ENCODE measurements at places on chromosomes 6 and 20.

DNA sequence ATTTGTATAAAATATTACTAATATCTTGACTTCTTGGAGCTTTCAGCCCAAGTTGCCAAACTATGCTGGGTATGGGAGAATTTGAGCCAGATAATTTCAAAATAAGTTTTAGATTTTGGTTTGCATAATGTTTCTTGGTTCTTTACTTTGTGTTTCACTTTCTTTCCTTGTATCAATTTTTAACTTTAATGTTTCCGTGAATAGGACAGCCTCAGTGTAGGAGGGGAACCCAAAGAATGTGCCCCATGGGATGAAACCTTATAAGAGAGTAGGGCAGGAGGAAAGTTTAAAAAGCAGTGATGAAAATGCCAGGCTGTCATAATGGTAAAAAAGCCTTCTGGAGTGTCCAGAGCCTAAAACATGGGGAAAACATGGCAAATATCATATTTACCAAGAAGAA, 252.4 kb upstream of the IRAK1BP1 start:
- no peak for DNase-seq

DNA sequence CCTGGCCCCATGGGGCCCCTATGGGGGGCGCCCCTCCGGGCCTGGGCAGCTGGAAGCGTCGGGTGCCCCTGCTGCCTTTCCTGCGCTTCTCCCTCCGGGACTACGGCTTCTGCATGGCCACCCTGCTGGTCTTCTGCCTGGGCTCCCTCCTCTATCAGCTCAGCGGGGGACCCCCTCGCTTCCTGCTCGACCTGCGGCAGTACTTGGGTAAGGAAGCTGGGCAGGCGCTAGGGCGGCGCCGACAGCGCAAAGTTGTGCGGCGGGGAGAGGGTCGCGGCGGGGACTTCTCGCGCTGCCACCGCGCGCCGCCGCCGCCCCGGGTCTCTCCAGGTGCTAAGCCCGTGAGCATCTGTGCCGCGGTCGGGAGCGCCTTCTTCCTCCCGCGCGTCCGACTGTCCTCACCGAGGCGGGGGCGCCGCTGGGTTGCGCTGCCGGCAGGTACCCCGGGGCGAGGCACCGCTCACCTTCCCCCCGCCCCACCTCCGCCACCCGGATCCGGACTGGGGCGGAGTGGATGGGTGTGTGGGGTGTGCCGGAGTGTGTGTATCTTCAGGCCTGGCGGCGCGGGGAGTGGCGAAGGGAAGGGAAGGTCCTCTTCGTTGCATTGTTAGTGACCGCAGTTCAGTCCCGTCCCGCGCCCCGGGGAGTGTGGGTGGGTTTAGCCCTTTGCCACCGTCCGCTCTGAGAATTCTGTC, 788 bp downstream of the UST start:
- peak; percentile 66 for DNase-seq

DNA sequence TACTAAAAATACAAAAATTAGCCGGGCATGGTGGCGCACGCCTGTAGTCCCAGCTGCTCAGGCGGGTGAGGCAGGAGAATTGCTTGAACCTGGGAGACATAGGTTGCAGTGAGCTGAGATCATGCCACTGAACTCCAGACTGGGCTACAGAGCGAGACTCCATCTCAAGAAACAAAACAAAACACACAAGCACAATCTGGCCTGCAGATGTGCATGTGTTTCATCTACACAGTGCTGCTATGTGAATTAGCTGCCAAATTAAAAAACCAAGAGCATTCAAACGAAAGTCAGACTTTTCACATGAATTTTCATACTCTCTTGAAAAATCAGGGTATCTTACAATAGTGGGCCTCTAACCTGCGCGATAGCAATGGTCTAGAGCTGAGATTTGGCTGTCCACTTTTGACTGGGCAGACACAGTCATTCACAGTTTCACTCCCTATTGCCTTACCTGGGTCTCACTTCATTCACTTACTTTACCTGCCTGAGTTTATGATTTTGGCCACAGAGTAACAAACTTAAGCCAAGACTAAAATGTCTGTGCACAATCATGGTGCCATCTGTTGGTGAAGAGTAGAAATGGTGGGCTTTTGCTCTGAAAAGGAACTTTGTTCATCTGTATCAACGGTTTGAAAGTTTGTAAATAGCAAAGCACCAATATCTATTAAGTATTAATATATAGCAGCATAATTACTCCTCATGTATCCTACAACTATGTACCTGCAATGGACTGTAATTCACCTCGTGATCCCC, 138.5 kb upstream of the UST start:
- no peak for DNase-seq

DNA sequence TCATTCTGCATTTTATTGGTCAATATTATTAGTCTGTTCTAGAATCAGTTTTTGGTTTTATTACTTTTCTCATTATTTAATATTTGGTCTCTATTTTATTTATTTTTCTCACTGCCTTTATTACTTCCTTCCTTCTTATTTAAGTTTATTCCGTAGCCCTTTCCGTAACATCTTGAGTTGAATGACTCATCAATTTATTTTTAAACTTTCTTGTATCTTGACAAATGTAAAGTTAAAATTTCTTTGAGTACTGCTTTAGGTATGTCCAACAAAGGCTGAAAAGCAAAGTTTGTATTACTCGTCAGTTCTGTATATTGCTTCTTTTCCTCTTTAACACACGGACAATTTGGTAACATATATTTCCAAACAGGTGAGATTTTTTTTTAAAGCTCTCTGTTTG, 192.0 kb downstream of the CD109 start:
- no peak for DNase-seq

- DNase-seq, result no peak
These were observed 65.3 kb downstream of the AIG1 start for GRCh38 chr6:143125864-143126573.

- DNase-seq, result no peak
These were observed 12.1 kb downstream of the COL21A1 start for GRCh38 chr6:56235245-56235644.

DNA sequence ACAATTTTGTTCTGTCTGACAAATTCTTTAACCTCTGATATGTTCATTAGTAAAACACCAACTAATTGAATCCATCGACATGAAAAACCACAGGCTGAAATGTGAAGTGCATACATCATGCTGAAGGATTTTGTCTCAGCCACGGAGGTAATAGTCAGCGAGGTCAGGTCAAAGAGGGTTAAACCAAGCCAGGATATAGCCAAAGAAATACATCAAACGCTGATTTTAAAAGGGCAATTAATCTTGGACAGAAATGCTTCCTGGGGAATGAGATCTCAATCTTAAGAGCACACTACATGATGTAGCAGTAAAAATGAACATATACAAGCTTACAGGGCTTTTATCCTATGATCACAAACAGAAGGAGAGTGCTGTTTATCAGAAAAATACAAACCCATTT, 106.7 kb downstream of the PRDM1 start:
- no peak for DNase-seq

GRCh38 chr20:62754122-62754990, 41.9 kb upstream of the MRGBP start:
- DNase-seq, result no peak

DNA sequence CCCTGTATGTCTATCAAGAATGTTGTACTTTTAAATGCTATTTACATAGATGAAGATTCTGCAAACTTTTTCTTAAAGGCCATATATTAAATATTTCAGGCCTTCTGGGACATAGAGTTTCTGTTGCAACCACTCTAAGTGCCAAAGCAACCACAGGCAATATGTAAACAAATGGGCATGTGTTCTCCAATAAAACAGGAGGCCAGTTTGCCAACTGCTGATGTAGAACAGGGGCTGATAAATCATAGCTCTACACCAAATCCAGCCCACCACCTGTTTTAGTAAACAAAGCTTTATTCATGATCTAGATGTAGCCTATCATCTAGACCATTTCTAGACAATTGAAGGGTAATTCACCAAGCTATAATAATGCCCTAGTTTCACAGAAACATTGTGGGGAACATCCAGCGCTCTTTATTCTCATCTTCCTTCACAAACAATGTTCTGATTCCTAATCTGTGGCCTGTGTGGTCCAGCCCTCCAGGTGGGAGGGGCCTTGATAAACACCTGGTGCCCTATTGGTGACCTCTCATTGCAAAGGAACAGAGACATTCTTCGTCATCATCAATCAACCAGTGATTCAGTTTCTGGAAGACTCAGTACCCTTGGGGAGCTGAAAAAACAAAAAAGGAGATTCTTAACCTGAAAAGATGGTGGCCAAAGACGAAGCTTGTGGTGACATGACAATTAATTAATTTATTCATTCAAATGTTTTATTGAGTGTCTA, 80.2 kb downstream of the PREP start:
- no peak for DNase-seq

DNA sequence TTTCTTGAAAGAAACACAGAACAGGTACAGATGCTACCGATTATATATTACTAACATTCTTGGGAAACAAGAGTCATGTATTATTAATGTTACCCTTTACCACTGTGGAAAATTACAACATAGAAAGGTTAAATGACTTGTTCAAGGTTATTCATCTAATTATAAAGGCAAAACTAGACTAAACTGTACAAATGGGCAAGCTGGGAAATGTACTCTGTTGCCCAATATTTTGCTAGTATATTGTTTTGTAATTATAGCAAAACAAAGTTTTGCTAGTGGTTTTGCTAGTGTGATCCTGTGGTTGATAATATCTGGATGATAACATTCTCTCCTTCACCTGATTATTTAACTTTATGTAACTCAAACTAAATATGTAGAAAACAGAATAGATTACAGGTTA, 96.5 kb downstream of the TINAG start:
- DNase-seq, result no peak

- DNase-seq, result no peak
These were observed 66.5 kb downstream of the BANF2 start for GRCh38 chr20:17766226-17766625.

- DNase-seq, result no peak
These were observed 21.9 kb downstream of the ECT2L start for GRCh38 chr6:138817799-138818198.

DNA sequence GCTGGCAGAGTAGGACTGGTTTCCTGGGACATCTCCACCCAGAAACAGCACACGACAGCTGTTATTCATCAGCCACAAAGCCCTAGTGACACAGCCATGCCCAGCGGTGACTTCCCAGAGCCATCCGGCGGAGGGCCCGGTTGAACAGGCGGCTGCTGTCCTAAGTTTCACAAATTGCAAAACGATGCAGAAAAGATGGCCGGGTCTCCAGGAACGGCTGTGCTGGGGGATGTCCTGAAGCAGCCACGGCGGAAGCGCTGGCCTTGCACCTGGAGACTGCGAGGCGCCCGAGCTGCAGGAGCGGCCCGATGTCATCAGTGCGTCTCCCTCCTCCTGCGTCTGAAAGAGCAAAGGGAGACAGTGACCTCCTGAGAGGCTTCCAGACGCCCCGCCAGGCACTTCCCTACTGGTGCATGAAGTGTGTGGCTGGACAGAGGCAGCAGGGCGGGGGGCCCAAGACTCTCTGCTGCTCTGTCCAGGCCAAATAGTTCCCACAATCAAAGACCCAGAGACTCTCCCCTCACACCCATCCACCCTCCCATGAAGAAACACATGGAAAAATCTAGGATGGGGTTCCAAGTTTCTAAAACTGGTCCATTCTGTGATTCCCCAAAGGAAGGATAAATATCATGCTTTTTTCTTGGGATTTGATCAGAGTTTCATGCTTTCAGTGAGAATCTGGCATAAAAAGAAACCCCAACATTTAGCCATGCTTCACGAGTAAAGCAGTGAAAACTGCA, 44.0 kb downstream of the SSR1 start:
- no peak for DNase-seq

GRCh38 chr20:21102603-21103311, 3.4 kb downstream of the LINC00237 start:
- peak; percentile 27 for DNase-seq

- no peak for DNase-seq
These were observed 48.3 kb upstream of the IPCEF1 start for GRCh38 chr6:154404791-154405400.

GRCh38 chr6:144482142-144482541, 197.0 kb downstream of the UTRN start:
- peak; percentile 78 for DNase-seq

DNA sequence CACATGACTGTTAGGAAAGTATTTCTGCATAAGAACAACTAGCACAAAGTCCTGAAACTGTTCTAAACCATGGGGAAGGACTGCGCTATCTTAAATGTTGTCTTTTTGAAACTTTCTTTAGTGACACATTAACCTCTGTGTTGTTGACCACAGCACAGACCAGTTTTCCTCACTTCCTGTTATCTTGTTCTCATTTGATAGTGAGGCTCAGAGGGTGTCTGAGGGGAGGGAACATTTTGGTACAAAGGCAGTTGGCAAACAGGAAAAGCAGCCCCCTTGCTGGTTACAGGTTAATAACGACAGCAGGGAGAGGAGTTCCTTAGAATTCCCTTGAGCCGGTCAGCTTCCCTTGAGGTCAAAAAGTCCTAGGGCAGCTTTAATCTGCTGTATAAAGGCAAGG, 143.5 kb upstream of the BMP2 start:
- DNase-seq, result no peak

- DNase-seq, result no peak
These were observed 6.4 kb downstream of the MYLK4 start for GRCh38 chr6:2744209-2744771.

DNA sequence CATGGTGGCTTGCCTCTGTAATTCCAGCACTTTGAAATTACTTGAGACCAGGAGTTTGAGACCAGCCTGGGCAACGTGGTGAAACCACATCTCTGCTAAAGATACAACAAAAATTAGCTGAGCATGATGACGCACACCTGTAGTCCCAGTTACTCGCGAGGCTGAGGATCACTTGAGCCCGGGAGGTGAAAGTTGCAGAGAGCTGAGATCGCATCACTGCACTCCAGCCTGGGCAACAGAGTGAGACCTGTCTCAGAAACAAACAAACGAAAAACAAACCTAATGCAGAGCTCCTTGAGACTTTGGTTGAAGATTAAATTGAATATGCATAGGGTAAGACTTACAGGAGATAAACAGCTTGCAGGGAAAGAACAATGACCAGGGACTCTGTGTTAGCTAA, 80.8 kb downstream of the SCAF8 start:
- no peak for DNase-seq

- DNase-seq, result no peak
These were observed 20.2 kb upstream of the DLGAP4 start for GRCh38 chr20:36285746-36286447.

DNA sequence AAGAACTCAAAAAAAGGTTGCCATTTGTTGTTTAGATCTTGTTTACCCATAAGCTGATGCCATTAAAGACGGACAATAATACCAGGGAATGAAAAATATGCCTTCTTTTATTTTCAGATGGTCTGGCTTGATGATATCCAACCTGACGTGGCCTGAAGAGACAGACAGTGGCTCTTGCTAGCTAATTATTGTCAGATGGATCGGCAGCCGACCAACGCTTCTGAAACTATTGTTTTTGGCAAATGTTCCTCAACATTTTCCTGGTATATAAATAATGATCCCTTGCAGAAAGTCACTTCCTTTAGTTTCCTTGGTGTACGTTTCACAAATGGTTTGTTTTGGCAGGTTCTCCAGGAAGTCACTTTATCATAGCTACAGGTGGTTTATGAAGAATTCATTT, 290.9 kb upstream of the TSHZ2 start:
- no peak for DNase-seq

DNA sequence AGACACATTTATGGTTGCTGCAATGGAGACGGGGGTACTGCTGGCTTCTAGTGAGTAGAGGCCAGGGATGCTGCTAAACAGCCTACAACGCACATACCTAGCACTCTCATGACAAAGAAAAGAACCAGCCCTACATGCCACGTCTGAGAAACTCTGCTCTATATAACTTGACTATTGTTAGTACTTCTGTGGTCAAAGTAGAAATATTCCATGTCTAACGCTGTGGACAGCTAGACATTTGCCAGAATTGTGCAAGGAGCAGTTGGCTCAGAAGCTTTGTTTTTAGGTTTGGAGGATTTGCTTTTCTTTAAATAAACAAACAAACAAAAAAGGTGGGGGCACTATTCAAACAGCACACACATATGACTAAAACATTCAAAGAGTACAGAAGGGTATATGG, 20.5 kb downstream of the UBE2V1 start:
- no peak for DNase-seq

GRCh38 chr20:48683467-48684175, 144.2 kb downstream of the PREX1 start:
- DNase-seq, result no peak
